ENCODE measurements at places on chromosomes 2 and 18.

- DNase-seq = no peak
Measured at GRCh38 chr2:100780203-100781008, 39.5 kb upstream of the NPAS2 start.

DNA sequence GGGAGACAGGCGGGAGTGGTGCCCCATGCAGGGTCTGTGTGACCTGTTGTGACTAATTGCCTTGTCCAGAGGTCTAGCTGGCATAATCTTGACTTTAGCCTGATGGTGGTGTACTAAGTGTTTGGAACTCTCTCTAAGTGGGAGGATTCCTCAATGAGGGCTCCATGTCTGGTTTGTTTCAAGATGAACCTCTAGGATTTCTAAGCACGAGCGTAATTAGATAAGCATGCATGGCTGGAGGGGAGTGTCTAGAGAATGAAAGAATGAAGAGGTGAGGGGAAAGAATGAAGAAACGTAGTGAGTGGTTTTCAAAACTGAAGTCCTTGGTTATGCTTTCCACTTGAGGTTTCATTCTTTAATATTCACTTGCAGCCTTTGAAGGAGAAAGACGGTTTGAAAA lies 833.2 kb upstream of the GYPC start:
- no peak for DNase-seq

DNA sequence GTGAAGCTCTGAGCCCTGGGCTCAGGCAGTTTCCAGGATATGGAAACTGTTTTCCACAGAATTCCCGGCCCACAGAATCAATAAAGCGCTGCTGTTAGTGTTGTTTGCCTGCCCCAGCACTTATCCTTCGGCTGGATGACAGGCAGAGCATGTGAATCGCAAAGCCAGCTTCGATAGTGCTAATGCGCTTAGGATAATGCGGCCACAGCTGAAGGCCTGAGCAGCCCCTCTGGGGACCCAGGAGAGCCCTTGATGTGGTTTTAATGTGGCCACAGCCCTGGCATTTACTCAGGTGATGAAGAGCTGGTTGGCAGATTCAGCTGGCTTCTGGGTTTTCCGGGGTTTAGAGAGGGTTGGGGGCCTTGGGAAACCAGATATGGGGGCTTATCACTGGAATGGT lies 23.7 kb downstream of the PCARE start:
- no peak for DNase-seq

GRCh38 chr2:217753460-217754200 lies 249.2 kb downstream of the TNS1 start:
- DNase-seq = no peak

GRCh38 chr18:63906056-63906455 lies 1.7 kb upstream of the SERPINB10 start:
- no peak for DNase-seq

DNA sequence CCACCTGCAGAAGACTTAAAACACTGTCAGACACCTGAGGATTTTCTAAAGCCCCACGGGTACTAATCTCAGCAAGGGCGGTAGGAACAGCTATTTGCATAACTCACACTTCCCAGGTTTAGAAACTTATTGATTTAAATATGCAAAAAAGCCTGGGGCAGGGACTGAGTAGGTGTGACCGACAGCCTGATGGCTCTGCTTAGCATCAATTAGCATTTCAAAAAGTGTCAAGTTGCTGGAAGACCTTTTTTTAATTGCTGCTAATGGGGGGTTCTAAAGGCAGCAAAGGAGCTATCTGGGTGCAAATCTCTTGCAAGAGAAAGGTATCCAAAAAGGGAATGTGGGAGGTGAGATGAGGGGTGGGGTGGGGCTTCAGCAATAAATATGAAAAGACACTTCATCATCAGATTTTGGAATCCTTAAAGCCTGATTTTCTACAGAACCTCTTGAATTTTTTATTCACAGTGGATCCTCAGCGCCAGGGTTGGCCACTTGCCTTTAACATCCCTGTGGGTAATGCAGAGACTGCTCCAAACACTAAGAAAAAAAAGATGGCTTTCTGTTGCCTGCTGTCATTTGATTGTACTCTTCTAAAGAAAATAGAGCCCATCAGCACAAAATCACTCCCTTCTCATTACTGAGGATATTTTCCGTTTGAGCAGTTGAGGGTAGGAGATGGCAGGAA lies 121.1 kb upstream of the RMP24 start:
- no peak for DNase-seq
